ENCODE measurements at places on chromosomes 2 and 18. TPM values are rescaled to one million over a fixed set of nuclear protein-coding genes. Genes with fewer than 3 reads are reported as not detected.
A peak's percentile ranks its signal among the peaks of the same experiment; 100 is the strongest.

DNA sequence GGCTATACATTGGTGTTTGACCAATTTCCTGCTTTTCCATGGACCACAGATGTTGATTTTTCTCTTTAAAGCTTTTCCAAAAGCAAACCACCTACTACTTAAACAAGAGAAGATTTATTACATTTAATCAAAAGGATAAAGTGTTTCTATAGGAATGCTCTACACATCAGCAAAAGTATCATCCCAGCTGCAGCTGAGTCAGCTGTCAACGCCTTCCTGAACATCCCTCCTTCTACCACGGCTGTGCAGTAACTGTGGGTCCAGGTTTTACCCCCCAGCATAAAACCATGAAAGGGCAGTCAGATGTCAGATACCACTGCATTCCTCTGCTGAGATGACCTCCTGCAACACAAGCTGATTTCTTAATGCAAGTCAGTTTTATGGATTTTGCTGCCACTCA, 524.5 kb upstream of the MEX3C start:
- no peak for DNase-seq

- no peak for DNase-seq
Measured at GRCh38 chr2:38152035-38152434, 76.1 kb upstream of the CYP1B1 start.

- DNase-seq = no peak
Measured at GRCh38 chr2:221412978-221413377, 159.1 kb downstream of the EPHA4 start.

DNA sequence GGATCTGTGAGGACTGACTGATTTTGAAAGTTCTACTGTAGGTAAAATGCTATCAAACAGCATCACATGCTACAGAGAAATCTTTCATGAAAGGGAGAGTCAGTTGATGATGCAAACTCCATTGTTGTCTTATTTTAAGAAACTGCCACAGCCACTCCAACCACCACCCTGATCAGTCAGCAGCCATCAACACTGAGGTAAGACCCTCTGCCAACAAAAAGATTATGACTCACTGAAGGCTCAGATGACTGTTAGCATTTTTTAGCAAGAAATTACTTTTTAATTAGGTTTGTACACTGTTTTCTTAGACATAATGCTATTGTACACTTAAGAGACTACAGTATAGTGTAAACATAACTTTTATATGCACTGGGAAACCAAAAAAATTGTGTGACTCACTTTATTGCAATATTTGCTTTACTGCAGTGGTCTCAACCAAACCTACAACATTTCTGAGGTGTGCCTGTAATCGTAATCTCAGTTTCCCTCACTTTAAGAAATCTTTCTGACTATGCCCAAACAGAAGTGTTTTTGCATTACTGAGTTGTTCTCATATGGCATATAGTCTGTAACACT, 42.8 kb downstream of the METTL8 start:
- peak; percentile 36 for DNase-seq

DNA sequence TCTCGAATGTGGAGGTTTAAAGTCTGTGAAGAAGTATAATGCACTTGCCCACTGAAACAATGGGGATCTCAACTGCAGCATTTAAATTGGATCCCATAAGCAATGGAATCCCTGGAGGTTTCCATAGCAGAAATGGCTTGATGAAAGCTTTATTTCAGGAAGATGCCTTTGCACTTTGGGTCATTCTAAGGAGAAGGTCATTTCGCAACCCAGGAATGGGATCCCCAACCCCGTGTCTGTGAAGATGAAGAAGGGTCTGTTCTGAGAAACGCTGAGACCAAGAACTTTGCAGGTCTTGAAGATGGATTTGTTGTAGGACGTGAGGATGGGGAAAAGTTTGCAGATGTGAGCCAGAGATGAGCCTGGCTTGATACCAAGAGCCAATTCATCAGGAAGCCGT, 1.8 kb upstream of the KCNG3 start:
- no peak for DNase-seq

GRCh38 chr2:241942416-241943208, 73.1 kb downstream of the RTP5 start:
- no peak for DNase-seq

- DNase-seq = peak; percentile 76
Measured at GRCh38 chr2:63792530-63792929, 49.2 kb upstream of the UGP2 start.

GRCh38 chr2:96174251-96175144, 29.3 kb upstream of the DUSP2 start:
- DNase-seq = peak; percentile 40

DNA sequence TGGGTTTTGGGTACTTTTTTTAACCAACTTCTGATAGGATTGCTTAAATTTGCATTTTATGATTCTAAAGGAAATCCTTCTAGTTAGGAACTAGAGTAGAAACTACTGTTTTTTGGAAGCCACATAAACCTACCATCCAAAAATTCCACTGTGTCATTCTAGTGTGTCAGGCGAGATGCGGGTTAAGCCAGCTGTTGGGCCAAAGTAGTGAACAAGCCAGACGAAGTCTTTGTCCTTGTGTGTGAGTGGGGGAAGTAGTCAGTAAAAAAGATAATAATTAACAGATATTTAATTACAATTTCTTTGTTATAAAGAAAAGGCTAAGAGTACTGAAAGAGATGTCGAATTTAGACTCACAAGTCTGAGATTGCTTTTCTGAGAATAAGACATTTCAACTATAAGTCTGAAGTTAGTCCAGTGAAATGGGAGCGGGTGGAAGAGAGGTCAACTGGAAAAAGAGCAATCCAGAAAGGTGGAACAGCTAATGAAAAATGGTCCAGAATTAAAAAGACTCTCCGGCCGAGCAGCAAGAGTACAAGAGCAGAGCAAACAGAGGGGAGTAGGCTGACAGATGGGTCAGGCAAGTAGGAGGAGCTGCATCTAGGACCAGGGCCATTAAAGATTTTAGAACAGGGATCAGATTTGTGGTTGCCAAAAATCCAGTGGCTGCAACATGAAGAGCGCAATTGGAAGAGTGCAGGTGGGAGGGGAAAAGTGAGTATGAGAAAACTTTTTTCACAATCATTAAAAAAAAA, 1.5 kb downstream of the EPB41L5 start:
- DNase-seq = no peak

DNA sequence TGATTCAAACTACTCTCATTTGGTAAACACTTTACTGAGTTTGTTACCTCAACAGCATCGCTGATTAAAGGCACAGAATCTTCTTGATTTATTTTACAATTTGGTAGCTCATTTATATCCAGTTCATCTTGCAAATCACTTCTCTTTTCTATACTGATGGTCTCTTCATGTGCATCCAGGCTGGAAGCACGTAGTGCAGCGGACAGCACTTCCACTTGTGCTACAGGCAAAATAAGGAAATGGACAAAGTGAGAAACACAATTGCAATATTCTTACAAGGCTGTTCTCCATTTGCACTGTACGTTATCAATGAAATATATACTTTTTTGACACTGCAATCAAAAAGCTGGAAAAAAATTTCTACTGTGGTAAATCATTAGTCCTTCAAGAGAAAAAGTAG, 51.0 kb downstream of the PPP4R1 start:
- DNase-seq = no peak

DNA sequence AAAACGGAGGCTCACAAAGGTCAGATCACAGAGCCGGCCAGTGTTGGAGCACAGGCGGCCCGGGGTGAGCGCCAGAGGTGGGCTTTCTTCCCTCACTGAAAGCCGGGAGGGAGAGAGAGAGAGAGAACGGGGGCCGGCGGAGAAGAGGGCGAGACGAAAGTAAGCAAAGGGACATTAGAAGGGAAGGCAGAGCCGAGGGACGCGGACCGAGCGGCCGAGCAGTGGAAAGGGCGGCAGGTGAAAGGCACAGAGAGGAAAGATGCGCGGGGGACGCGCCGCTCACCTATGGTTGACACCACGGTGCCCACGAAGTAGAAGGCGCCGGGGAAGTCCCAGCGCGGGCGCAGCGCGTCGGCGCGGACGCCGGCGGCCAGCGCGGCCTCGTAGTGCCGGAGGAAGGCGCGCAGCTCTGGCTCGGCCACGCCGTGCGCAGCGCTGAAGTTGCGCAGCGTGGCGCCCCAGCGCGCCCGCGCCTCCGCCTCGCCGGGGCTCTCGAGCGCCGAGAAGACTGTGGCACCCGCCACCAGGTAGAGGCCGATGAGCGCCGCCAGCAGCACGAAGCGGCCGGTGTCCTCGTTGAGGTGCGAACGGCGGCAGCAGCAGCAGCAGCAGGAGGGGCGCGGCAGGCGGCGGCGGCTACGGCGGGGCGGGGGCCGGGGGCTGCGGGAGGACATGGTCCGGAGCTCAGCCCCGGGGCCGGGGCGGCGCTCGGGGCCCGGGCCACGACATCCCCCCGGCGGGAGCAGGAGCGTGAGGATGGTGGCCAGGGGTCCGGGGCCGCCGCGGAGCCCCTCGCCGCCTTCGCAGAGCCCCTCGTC, 166.9 kb downstream of the MSH2 start:
- DNase-seq = no peak

DNA sequence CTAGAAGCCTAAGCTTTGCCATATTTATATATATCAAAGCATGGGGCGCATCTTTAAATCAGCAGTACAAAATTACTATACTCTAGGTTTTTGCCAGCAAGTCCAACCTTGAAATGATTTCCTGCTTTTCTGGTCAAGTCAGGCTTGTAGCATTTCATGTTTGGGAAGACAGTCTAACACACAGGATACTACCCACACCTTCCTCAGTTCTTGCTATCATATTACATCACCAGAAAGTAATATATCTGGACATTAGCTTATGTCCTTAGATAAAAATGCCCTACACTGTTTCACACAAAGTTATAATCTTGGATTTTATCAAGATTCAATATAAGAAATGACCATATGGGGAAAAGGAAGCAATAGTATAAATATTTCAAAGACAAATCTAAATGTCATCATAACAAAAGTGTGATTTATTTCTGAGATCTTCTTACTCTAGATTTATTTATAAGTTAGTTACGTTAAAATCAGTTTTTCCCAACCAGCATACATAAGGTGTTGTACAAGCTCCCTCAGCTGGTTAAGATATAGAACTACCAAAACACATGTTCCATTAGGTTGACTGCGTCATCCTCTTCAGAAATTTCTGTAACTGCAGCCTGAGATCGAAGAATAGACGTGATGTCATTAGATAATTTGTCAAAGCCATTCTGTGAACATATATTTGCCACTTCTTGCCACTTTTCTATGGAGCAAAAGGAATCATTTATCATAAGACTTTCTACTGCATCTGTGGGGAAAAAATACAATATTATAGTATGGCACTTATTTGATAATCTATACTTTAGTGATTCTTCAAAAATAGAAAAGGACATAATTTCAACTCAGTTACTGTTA, 56.6 kb downstream of the CLHC1 start:
- peak; percentile 56 for DNase-seq

- no peak for DNase-seq
Measured at GRCh38 chr18:35942133-35942532, 30.3 kb upstream of the RMP24 start.

DNA sequence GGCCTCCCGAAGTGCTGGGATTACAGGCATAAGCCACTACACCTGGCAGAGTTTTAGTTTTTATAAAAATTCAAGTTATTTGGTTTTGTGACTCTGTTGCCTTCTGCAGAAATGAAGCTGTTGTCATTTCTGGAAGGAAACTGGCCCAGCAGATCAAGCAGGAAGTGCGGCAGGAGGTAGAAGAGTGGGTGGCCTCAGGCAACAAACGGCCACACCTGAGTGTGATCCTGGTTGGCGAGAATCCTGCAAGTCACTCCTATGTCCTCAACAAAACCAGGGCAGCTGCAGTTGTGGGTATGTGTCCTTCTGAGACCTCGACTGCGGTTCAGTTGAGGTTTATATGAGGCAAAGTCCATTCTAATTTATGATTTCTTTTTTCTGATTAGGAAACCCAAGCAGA, 7.2 kb downstream of the MTHFD2 start:
- DNase-seq = no peak

GRCh38 chr18:31980863-31981262, 37.8 kb upstream of the RNF125 start:
- DNase-seq = no peak

DNA sequence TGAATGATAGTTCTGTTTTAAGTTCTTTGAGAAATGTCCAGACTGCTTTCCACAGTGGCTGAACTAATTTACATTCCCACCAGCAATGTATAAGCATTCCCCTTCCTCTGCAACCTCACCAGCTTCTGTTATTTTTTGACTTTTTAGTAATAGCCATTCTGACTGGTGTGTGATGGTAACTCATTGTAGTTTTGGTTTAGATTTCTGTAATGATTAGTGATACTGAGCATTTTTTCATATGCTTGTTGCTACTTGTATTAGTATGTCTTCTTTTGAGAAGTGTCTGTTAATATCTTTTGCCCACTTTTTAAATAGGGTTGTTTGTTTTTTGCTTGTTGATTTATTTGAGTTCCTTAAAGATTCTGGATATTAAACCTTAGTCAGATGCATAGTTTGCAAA, 223.7 kb downstream of the SLC4A10 start:
- DNase-seq = no peak

DNA sequence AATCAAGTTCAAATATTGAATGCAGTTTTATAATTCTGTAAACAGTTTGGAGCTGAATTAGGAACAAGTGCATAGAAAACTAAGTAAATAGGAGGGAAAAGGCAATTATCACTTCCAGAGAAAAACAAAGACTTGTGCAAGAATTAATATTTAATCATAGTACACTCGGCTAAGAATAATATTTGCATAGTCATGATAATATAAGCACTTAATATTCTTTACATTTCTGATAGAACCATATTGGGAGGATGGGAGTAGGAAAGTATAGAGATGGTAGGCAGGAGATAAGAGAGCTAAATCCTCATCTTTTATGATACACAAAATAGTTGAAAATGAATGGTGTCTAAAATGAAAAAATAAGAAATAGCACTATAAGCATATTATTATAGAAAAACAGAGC, 27.4 kb upstream of the TNFAIP6 start:
- DNase-seq = no peak

DNA sequence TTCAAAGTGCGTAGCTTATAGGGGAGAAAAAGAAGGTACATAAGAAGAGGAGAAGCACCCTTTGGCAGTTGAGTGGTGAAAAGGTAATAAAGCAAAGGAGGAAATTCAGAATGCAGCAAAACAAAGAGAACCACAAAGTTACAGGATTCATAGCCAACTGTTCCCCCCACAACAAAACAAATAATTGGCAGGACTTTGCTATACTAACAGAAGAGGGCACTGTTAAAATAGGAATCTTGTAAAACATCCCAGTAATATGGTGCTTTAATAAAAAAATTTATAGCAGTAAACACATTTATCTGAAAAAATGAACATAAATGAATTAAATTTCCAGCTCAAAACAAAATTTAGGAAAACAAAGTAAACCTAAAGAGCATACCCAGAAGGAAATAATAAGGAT, 42.3 kb downstream of the R3HDM1 start:
- no peak for DNase-seq

Gene TWIST2
- 24.1 TPM for total RNA-seq

Gene CCDC74B
- total RNA-seq = 9.7 TPM

Gene ANKAR
- total RNA-seq = 1.5 TPM

Gene GYPC
- not detected for total RNA-seq

Gene ALPP
- total RNA-seq = not detected

Gene C2orf80
- total RNA-seq = not detected

Gene LIMS4
- 1.0 TPM for total RNA-seq

Gene CIDEA
- 12.5 TPM for total RNA-seq

Gene OSR1
- 0.18 TPM for total RNA-seq
